Myocyte (in vitro differentiated cells): ENCODE measurements at places on chromosomes 1 and 21. TPM values are rescaled to one million over a fixed set of nuclear protein-coding genes. Genes with fewer than 3 reads are reported as not detected.

- no peak for DNase-seq
Observed at GRCh38 chr1:63042278-63042677, 258.3 kb downstream of the ATG4C start.

The GJB3 gene
- total RNA-seq: not detected in 2 replicates

DNA sequence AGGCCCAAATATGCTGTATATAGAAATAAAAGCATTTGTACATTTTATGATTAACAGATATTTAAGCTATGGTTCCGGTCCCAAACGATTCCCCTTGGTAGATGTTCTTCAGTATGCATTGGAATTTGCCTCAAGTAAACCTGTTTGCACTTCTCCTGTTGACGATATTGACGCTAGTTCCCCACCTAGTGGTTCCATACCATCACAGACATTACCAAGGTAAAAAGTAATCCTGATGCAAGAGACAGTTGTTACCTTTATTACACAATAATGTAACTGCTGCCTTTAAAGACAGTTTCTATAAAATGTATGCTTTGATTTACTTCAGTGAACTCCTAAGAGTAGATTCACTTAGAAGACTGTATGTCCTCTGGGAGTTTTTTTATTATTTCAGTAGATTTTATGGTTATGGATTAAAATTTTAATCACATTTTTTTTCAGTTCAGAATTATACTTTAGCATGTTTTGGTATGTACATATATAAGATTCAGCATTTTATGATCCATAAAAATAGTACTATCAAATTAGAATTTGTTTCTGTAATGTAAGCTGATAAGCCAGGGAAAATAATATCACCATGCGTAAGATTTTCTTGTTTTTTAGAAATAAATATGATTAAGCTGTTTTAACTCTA lies 96.5 kb downstream of the USP25 start:
- DNase-seq: peak; percentile 41

The ATAD3C gene
- total RNA-seq: not detected in 2 replicates

DNA sequence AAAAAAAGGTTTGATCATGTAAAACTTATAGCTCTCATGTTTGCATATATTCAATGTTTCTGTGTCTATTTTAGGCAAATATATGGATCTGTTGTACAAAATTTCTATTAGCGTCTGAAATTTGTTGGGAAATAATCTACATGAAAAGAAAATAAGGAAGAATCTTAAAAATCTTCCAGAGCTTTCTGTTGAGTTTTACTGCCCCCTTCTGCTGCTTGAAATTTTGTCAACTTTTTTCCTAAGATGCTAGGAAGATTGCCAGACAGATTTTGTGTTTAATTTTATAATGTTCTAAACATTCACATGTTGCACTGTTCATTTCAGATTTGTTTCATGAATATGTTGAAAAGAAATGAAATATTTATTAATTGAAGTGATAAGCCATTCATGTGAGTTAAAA lies 2.5 kb upstream of the PTGS2 start:
- no peak for DNase-seq

The MROH9 gene
- 0.16 TPM in 1 of 2 replicates, not detected in the other for total RNA-seq

The FGR gene
- 0.05 and 0.29 TPM in 2 replicates for total RNA-seq

GRCh38 chr1:29237852-29238619 lies 1.7 kb downstream of the PTPRU start:
- DNase-seq: peak; percentile 37

GRCh38 chr1:13628711-13629110 lies 45.1 kb downstream of the PDPN start:
- no peak for DNase-seq

The SELENBP1 gene
- total RNA-seq: 9.5 and 15.7 TPM in 2 replicates

DNA sequence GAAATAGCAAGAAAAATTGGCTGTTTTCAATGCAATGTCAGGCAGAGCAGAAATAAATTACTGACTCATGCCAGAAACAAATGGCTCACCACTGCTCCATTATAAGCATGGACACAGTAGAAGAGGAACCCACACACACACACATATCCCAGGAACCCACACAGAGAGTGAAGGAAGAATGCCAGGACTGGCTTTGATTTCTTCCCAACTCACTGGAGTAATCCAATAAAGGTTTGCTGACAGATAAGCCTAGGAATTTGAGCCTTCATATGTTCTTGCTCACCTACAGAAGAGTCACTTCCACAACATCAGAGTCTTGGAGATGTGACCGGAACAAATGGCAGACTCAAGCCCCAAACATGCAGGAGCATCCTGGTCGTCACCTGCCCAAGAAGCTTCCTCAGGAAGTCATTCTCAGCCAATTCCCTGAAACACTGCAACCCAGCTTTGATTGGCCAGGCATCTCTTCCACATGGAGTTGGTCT lies 2.2 kb downstream of the SH3BP5L start:
- DNase-seq: peak; percentile 83

GRCh38 chr1:187509091-187509490 lies 680.3 kb downstream of the PLA2G4A start:
- peak; percentile 21 for DNase-seq
